ENCODE measurements at places on chromosomes 3 and 15.

GRCh38 chr3:141539431-141540187, 52.8 kb downstream of the RASA2 start:
- DNase-seq, result no peak

DNA sequence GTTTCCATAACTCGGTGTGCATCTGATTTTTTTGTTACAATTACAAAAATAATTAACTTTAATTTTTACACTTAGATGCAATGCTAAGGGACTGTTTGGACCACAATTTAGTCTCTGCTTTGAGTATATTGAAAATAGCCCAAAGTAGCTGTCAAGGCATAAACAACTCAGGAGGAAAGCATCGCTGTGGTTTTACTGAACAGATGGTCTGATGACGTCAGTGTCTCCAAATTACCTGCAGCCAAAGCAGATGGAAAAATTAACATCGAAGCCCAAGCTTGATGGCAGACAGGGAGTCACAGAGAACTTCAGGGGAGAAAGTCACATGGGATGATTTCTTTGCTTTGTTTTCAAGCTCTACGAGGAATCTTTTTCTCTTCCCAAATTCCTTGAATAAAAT, 83.1 kb upstream of the PLCL2 start:
- DNase-seq, result no peak

- no peak for DNase-seq
These were observed 23.5 kb upstream of the CLN6 start for GRCh38 chr15:68252925-68253534.

- DNase-seq, result no peak
These were observed 59.1 kb downstream of the SENP7 start for GRCh38 chr3:101453961-101454360.
